ENCODE measurements at places on chromosomes 1 and 21.

GRCh38 chr1:12621346-12622335, 3.6 kb upstream of the DHRS3 start:
- no peak for DNase-seq

DNA sequence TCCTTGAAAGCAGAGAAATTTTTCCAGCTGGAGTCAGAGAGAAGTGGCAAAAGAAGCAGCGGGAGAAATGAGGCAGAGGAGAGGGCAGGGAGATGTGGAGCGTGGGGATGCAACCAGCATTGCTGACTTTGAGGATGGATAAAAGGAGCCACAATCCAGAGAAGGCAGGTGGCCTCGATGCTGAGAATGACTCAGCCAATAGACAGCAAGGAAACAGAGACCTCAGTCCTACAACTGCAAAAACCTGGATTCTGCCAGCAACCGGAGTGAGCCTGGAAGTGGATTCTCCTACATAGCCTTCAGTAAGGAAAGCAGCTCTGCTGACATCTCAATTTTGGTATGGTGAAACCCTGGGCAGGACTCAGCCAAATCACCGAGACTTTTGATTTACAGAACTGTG, 128.9 kb upstream of the ATP1B1 start:
- DNase-seq, result no peak

DNA sequence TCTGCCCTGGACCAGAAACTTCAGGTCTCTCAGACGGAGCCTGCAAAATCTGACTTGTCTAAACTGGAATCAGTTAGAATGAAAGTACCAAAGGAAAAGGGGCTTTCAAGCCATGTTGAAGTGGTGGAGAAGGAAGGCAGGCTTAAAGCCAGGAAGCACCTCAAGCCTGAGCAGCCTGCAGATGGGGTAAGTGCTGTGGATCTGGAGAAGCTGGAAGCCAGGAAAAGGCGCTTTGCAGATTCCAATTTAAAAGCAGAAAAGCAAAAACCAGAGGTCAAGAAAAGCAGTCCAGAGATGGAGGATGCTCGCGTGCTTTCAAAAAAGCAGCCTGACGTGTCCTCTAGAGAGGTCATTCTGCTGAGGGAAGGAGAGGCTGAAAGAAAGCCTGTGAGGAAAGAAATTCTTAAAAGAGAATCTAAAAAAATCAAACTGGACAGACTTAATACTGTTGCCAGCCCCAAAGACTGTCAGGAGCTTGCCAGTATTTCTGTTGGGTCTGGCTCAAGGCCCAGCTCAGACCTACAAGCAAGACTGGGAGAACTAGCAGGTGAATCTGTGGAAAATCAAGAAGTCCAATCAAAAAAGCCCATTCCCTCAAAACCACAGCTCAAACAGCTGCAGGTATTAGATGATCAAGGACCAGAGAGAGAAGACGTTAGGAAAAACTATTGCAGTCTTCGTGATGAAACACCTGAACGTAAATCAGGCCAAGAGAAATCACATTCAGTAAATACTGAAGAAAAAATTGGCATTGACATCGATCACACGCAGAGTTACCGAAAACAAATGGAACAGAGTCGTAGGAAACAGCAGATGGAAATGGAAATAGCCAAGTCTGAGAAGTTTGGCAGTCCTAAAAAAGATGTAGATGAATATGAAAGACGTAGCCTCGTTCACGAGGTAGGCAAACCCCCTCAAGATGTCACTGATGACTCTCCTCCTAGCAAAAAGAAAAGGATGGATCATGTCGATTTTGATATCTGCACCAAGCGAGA, 46.6 kb downstream of the ZBTB17 start:
- DNase-seq, result no peak

DNA sequence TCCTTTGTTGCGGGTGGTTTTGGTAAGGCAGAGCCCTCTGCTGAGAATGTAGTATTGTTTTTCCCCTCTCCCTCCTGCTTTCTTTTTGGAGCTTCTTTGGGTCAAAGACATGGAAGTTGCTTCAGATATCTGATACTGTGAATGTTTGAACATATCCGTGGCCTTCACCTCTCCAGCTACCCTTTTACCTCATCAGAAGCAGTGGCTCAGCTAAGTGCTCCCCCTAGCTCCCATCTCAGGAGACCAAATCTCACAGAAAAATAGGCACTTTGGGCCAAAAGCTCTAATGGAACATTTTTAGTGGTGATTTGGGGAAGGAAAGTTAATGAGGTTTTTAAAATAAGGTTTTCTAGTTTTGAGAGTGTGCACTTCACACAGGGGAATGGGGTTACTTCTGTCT, 6.3 kb downstream of the TMEM200B start:
- no peak for DNase-seq

DNA sequence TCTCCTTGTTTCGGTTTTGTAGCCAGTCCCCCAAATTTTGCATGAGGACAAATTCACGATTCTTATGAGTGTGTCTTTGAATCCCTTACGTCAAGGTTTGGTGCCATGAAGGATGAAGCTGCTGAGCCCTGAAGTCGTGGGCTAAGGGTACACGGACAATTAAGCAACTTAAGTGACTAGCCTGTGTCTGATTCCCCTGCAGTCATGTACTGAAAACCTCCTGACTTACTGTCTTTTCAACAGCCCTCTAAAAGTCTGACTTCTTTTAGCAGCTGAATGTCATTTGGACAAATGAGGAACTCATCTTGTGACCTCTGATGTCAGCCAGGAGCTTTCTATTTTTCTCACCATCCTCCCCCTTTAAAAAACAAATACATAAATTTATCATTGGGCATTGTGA, 27.1 kb upstream of the C1orf105 start:
- no peak for DNase-seq

DNA sequence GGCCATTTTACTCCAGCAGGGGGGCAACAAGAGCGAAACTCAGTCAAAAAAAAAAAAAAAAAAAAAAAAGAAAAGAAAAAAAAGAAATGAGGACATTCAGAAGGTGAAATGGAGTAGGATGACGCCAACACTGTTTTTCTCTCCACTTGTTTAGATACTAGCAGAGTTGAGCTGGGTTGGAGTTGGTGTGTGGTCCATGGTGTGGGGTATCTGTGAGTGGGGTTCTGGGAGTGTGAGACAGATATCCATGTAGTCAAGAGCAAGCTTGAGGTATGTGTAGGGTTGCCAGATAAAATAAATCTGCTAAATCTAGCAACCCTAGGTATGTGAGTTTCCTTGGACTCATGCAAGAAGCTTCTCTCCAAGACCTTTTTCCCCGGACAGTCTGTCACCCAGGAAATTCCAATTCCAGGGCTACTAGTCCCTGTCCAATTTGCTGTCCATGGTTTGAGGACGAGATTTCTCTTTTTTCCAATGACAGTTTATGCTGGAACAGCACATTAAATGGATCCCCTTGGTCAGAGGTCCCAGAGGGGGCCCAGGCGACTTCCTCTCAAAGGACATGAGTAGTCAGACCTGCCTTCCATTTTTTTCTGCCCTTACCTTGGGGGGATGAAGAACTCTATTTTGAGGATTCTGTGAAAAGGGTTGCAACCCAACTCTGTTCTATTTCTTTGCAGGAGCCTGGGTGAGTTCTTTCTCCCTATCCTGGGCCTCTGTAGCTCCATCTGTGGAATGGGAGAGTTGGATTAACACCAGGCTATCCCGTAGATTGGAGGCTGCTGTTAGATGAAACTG, 2.1 kb upstream of the FOXD2 start:
- DNase-seq, result no peak

- no peak for DNase-seq
Measured at GRCh38 chr1:182662121-182662890, 22.1 kb downstream of the RGS8 start.

DNA sequence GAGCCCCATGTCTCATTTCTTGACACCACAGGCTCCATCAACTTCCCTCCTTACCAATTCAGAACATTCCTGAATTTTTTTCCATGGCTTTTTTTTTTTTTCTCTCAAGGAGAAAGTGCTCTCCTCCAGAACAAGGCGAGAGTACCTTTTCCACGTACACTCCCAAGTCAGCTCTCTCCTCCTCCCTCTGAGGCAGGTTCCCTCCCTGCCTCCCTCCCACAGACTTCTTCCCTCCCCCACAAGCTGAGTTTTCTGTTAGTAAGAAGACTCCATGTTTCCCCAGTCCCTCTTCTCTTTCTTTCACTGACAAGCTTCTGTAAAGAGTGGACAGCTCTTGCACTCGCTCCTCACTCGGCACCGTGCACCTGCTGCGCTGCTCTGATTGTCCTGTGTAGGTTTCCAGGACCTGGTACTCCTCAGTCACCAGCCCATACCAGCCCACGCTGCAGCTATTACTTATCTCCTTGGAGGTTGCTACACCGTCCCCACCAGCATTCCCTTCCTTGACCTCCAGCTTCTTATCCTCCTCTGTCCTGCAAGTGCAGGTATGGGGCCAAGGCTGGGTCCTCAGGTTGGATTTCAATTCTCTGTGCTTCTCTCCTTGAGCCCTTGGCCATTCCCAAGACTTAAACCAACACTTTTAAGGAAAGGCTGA, 3.8 kb downstream of the TRAF5 start:
- no peak for DNase-seq

GRCh38 chr1:162294015-162294414, 82.6 kb downstream of the SPATA46 start:
- no peak for DNase-seq

- no peak for DNase-seq
Measured at GRCh38 chr1:28328228-28328648, 602 bp upstream of the MED18 start.

Measured in AG04449 (cell line).